ENCODE measurements at places on chromosomes 13 and 19.

DNA sequence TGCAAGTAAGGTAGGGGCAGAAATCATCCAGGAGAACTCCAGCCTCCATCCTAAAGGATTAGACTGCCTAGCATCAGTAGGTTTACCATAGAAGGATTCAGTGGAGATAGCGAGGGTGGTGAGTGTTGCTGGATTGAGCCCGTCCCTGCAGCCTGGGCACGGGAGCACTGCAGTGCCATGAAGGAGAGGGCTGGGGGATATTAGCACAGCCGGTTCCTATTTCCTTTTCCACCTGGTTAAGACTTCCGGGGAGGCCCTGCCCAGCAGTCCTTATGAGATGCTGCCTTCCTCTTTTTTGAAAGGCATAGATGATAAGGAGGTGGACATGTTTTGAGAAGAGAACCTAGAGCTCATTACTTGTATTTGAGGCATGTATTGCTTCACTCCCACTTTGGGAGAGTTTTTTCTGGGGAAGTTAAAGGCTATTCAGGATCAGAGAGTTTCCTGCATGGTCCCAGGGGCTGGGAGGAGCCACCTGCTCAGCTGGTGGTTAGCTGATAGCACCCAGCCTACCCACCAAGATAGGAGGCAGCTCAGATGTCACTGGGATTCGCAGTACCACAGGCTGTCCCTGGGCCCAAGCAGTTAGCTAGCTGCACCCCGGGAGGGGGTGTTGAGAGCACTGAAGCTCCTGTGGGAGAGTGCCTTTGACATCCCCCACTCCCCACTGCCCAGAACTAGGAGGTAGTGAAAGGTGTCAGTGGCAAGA, 17.2 kb downstream of the ACTN4 start:
- no peak for DNase-seq

DNA sequence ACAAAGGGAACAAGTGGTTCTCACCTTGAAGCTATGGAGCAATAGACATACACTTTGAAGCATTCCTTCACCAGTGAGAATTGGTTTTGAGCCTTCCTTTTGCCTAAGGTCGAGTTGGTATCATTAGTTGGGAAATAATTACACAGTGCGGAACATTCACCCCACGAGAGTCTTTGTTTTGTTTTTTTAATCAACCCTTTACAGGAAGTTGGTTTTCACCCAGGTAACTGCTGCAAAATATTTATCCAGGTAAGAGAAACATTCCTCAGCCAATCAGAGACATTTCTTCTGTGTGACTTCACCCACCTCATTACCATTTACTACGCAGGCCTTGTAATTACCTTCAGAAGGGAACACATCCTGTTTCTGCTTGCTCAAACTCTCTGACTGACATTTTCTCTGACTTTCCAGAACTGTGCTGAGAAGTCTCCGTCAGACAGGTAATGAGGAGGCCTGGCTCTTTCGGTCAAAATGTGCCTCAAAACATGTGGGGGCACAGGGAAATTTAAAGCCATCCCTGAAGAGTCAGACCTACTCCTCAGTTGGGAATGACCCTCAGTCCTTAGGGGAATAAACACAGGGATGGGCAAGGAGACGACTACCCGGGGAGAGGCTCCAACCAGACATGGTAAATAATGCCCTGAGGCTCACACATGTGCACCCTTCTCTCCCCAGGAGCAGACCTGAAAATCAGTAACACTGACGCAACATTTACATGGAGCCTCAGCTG, 22.7 kb upstream of the SERP2 start:
- peak; percentile 90 for DNase-seq

DNA sequence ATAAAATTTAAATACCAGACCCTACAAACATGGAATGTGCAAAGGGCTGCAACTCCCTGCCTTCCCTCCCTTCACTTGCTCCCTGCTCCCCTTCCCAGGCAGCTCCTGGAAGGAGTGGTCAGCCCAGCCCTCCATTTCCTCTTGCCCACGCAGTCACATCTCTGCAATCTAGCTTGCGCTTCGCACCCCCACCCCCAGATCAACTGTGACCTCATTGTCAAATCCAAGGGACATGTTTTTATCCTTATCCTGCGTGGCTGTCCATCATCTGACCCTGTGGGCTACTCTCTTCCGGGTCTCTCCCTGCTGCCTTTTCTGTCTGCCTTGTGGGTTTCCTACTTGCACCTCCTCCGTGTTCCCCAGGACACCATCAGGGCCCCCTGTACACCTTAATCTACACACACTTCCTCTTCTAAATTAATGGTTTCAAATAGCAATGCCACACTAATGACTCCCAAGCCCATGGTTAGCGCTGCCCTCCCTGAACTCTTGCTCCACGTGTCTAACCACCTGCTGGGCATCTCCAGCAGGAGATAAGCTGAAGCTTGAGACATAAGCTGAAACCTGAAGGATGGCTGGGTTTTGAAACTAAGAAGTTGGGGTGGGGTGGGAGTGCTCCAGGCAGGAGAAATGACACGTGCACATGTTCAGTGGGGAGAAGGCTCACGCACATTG, 118.3 kb downstream of the USP12 start:
- DNase-seq = no peak

- DNase-seq = no peak
Observed at GRCh38 chr19:34314437-34315313, 50.3 kb upstream of the GPI start.

GRCh38 chr19:6071875-6072274, 38.4 kb downstream of the RFX2 start:
- DNase-seq = no peak

DNA sequence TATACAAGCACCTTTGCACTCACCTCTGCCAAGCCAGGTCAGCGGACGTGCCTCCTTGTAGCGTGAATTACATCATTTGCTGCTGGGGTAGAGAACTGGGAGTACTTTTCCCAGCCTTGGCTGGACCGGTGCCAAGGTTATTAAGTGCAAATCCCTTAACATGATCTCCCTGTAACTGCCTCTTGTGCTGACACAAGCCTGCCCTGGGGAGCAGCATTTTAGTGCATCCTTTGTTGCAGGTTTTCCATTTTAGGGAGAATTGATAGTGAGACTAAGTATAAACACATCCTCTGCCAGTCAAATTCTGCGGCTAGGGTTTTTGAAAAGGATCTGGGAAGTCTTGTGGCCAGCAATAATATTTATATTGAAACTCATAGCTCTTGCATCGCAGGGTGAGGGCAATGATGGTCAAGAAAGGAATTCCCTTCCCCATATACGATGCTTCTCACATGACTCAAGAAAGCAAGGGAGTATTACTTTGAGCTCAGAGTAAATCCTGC, 32.7 kb upstream of the DCLK1 start:
- peak; percentile 46 for DNase-seq

DNA sequence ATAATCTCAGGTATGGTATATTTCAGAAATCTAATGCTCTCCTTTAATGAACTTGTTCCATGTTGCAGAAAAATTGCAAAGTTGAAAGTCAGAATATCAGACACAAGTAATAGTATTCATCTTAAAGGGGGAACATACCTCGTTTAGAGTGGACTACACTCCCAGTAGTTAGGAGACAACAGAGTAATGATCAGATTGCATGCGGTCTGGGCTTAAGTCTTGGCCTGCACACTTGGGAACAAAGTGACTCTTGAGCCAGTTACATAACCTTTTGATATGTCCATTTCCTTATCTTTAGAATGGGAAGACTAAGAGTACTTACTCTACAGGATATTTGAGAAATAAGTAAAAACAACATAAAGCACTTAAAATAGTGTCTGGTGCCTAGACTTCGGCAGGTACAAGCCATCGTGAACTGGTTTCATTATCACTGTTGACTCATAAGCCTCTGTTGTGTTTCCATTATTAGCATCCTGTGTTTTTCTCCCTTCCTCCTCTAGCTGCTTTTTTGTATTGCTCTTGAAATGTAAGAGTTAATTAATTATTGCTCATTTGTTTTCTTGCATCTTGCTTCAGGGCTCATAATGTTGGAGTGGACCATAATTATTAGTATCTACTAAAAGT, 53.0 kb downstream of the DPY19L3 start:
- DNase-seq = peak; percentile 19

DNA sequence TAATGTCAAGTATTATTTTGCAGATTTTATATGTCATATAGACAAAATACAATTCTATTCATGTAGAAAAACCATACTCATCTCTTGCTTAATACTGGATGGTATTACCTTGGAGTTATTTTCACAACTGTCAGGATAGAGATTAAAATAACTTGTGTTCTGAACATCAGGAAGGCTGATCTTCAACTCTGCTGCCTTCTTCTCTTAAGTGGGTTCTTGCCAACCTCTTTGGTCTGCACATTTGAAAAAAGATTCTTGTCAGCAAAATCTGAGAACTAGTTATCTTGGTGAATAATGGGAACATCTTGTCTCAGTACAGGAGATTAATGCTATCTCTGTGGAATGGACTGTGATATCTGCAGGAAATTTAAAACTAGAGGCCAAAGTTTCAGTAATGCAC, 95.2 kb upstream of the FAM216B start:
- no peak for DNase-seq

DNA sequence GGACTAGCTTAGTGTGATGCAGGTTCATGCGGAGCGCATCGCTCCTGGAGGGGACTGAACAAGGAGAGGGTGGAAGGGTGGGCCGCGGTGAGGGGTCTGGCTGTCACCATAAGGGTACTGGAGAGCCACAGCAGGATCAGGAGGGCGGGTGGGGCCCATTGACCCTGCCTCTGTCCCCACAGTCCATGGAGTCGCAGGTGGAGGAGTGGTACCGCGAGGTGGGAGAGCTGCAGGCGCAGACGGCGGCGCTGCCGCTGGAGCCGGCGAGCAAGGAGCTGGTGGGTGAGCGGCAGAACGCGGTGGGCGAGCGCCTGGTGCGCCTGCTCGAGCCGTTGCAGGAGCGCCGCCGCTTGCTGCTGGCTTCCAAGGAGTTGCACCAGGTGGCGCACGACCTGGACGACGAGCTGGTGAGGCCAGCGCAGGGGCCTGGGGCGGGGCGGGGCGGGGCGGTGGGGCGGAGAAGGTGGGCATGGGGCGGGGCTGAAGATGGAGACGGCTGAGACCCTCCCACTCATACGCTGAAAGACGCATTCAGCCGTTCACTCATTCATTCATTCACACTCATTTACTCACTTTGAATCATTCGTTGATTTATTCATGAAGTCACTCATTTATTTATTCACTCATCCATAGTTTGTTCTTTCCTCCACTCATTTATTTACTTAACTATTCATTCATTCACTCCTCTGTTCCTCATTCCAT, 27.5 kb upstream of the SHKBP1 start:
- peak; percentile 31 for DNase-seq

DNA sequence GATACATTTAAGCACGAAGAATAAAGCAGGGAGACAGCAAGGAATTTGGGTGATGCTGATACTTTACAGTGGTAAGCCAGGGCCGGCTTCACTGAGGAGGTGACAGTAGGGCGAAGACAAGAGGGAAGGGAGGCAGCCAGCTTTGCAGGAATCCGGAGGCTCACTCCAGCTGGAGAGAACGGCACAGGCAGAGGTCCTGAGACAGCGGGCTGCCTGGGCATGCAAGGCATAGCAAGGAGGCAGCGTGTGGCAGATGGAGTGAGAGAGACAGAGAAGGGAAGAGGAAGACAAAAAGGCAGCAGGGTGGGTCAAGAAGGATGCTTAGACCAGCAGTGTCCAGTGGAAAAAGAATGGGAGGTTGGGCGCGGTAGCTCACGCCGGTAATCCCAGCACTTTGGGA, 83.2 kb upstream of the WASF3 start:
- DNase-seq = no peak

- DNase-seq = peak; percentile 95
Observed at GRCh38 chr13:34340534-34340933, 522.6 kb downstream of the RFC3 start.

DNA sequence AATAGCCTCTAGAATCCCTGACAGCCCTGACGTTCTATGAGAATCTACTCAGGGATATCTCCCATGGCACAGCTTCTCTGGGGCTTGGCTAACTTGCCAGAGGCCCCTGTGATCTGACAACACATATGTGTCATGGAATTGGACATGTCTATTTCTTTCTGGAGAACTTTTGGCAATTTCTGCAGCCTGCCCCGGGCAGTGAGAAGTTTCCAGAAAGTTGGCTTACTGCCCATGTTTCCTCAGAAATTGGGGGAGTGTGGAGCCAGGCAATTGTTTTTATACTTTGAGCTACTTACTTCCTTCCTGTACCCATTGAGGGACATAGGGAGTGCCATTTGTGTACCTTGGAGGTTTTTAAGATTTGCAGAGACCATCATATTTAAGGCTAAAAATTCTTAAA, 98.9 kb downstream of the FLT1 start:
- no peak for DNase-seq

- DNase-seq = peak; percentile 27
Observed at GRCh38 chr19:44530777-44531176, 1.3 kb upstream of the CEACAM20 start.

GRCh38 chr13:42047561-42048341, 697 bp upstream of the DGKH start:
- peak; percentile 82 for DNase-seq

DNA sequence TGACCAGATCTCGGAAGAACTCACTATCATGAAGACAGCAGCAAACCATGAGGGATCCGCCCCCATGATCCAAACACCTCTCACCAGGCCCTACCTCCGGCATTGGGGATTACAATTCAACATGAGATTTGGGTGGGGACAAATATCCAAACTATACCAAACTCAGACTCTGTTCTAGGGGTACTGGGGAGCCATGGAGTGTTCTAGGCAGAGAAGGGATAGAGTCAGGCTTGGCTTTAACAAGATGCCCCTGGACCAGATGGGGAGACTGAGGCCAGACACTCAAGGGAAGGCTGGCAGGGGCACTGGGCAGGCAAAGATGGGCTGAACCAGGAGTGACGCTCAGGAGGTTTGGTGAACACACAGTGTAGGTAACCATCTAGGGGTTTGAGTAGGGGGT, 11.9 kb upstream of the SCN1B start:
- DNase-seq = no peak

DNA sequence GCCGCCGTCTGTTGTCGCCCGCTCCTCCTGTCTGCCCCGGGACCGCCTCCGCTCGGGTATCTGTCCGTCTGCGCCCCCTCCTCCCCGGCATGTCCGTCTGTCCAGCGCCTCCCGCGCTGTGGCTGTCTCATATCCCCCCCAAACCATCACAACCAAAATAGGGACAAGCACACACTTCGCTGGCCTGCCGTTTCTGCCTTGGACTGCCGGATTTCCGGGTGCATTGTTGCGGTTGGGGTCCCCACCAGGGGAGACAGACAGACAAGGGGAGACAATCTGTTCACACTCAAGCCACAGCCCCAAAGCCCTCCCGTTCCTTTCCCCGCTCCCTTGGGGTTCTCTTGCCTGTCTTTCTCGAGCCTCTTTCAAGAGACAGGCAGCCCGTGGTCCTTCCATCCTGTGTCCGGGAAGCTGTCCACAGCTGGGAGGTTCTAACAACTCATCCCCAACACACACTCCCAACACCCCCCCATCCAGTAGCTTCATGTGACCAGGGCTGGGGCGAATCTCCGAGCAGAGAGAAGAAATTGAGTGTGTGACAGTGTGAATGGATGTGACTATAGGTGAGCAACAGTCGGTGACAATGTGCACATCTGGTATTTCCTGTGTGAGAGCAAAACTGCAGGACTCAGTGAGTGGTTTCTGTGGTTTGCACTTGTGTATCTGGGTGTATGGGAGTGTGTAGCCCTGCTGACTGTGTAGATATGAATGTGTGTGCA, 16.5 kb upstream of the FOSB start:
- peak; percentile 85 for DNase-seq

- no peak for DNase-seq
Observed at GRCh38 chr19:16875584-16876555, 12.9 kb upstream of the F2RL3 start.

Data from bronchial epithelial cell (primary cell).